GM23248 (cell line): ENCODE measurements at places on chromosomes 13 and 19. TPM values are rescaled to one million over a fixed set of nuclear protein-coding genes. Genes with fewer than 3 reads are reported as not detected.

- DNase-seq, result no peak
- H3K4me3 ChIP-seq, result no peak overlapping the region
- no peaks in the 10 kb centered on the region for H3K27me3 ChIP-seq
Observed at GRCh38 chr13:71935166-71935840, 68.3 kb upstream of the DACH1 start.

GRCh38 chr19:18543814-18544475 is 572 bp upstream of the FKBP8 start:
- no peaks in the 10 kb centered on the region for H3K27me3 ChIP-seq
- H3K4me1 ChIP-seq, result peaks cover 16% of the 10 kb centered on the region
- no peaks in the 10 kb centered on the region; the same call in 1 of the 2 replicates for H3K36me3 ChIP-seq
- H3K27ac ChIP-seq, result peak overlapping the region; percentile 28; the same call in 1 of the 2 replicates
- peak; percentile 90 for DNase-seq

- DNase-seq, result no peak
- H3K4me1 ChIP-seq, result no peaks in the 10 kb centered on the region
- no peak overlapping the region for H3K4me3 ChIP-seq
- no peaks in the 10 kb centered on the region for H3K36me3 ChIP-seq
- no peak overlapping the region for H3K27ac ChIP-seq
- no peaks in the 10 kb centered on the region for H3K27me3 ChIP-seq
Observed at GRCh38 chr19:31817971-31818797, 468.9 kb upstream of the TSHZ3 start.

DNA sequence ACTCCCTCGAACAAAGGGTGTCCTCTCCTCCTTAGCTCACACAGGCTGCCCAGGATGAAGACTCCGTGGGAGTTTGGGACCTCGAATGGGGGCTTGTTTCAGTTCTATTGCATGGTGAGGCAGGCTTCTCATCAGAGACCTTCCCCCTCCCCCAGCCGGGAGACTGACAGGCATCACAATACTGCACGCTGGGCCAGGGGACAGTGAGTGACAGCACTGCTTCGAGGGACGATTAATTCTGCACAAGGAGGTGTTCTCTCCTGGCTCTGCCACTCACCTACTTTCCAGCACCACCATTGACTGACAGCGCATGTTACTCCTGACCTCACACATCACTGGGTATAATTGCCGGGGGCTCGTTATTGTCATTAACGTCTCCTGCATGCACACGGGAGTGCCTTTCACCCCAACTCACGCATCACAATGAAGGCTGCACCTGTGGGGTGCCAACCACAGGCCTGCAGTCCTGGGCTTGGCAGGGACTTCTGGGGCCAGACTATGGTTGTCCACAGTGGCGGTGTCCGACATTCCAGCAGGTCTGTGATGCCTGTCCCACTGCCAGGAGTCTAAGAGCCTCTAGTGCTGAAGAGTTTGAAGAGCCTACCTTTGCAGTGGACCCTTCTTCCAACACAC is 412.2 kb upstream of the TSHZ3 start:
- H3K4me1 ChIP-seq, result no peaks in the 10 kb centered on the region
- H3K4me3 ChIP-seq, result no peak overlapping the region
- H3K27ac ChIP-seq, result no peak overlapping the region
- H3K27me3 ChIP-seq, result no peaks in the 10 kb centered on the region

DNA sequence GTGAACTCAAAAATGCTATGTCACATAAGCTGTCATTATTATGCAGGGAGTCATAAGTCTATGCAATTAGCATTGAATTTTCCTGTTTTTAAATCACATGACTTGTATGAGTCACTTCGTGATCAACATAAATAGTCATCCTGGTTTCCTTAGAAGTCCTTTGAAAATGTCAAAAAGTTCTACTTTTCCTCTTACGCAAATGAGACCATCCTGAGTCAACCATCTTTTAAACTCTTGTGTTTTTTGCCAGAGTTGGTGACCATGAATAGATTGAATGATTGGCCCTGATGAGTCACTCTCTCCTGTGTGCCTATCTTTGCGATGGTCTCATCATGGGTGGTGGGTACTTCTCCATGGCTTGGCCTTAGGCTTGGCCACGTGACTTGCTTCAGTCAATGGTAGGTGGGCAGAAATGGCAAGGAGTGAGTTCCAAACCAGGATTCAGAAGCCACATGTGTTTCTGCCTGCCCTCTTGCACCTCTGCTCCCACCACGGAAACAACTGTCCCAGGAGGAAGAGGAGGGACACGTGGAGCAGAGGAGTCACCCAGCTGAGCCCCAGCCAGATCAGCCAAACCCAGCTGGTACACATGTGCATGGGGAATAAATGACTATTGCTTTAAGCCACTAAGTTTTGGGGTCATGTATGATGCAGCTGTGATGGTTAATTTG is 123.5 kb upstream of the CACNA1A start:
- H3K4me3 ChIP-seq, result no peak overlapping the region
- no peaks in the 10 kb centered on the region for H3K36me3 ChIP-seq
- H3K27ac ChIP-seq, result peak overlapping the region; percentile 71
- DNase-seq, result peak; percentile 90
- H3K27me3 ChIP-seq, result no peaks in the 10 kb centered on the region

- no peaks in the 10 kb centered on the region for H3K36me3 ChIP-seq
- peaks cover 91% of the 10 kb centered on the region for H3K27me3 ChIP-seq
- H3K4me1 ChIP-seq, result 0 out of 2 replicates have a peak, but pooled peaks cover 3% of the 10 kb centered on the region
- no peak overlapping the region for H3K27ac ChIP-seq
- peak overlapping the region; percentile 34 for H3K4me3 ChIP-seq
Observed at GRCh38 chr13:99955747-99956472, 15.7 kb downstream of the ZIC5 start.

DNA sequence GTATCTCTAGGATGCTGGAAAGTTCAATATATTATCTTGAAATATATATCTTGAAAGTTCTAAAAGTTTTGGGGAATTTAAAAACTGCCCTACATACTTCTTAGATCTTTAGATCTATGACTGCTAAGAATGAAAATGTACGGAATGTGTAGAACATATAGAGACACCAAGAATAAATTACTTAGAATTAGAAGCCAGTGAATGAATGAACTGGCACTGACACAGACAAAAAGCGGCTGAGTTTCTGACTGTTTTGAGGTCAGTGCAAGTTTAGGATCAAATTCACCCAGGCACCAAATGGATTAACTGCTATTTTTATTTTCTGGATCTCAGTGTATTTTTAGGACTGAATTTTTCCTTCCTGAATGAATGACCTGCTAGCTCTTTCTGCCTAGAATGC is 411.2 kb downstream of the KCTD12 start:
- H3K27ac ChIP-seq, result no peak overlapping the region
- H3K4me3 ChIP-seq, result no peak overlapping the region
- no peaks in the 10 kb centered on the region for H3K36me3 ChIP-seq

- H3K4me3 ChIP-seq, result 0 out of 2 replicates have a peak within 1 kb of the TSS, but pooled peaks have one; percentile 15
- H3K27ac ChIP-seq, result no peak within 1 kb of the TSS
Observed at GRCh38 chr19:56671613-56671994, at the start of gene ZNF835. Gene ZNF835, minus strand, starts transcription at chr19:56671757. Its CDS starts 6,559 bp downstream, at chr19:56665198.

- H3K36me3 ChIP-seq, result peaks cover 17% of the 10 kb centered on the region; the same call in 1 of the 2 replicates
- H3K27me3 ChIP-seq, result no peaks in the 10 kb centered on the region
- H3K4me1 ChIP-seq, result peaks cover 4% of the 10 kb centered on the region; the same call in 1 of the 2 replicates
- DNase-seq, result no peak
- no peak overlapping the region for H3K27ac ChIP-seq
- no peak overlapping the region for H3K4me3 ChIP-seq
Observed at GRCh38 chr19:49881672-49882394, 4.3 kb downstream of the TBC1D17 start.

DNA sequence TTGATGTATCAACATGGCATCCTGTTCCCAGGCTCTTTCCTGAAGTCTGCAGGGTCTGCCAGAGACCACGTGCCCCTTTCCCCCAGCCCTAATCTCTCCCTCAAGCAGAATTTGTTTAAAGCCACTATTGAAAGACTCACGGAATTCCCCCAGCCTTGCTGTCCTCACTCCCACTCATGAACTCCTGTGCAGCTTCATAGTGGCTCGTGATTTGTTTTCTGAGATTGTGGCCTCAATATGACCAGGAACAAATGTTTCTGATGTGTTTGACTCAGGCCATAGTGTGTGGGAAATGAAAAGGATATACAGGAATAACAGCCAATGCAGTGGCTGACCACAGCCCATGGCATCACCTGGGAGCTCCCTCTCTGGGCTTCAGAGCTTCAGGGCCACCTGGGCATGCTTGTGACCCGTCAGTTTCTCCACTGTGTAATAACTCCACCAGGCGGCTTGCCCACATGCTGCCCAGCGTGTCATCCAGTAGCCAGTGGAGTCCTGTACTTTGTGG is 8.1 kb upstream of the SERPINE3 start:
- H3K27ac ChIP-seq, result no peak overlapping the region
- DNase-seq, result no peak
- no peaks in the 10 kb centered on the region for H3K36me3 ChIP-seq
- no peaks in the 10 kb centered on the region for H3K27me3 ChIP-seq
- peaks cover 5% of the 10 kb centered on the region; the same call in 1 of the 2 replicates for H3K4me1 ChIP-seq

DNA sequence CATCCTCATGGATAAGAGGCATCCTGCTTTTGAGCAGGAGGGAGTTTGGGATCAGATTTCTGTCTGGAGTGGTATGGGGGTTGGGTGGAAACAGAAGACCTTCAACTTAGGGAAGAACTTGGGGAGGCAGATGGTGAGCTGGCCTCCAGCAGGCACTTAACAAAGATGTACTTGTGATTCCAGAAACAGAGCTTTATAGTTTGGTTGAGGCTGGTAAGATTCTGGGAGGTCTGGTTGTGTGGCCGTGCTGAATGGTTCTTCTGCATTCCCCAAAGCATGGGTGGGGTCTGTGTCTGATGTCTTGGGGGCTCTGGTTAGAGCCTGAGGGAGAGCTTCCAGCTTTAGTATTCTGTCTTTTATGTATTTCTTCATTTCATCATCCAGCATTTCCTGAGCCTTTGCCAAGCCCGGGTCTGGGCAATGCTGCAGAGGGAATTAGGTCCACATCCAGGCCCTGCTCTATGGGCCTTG is 4.8 kb downstream of the MEGF8 start:
- 0 out of 2 replicates have a peak overlapping the region, but pooled peaks have one; percentile 21 for H3K27ac ChIP-seq
- DNase-seq, result peak; percentile 30
- H3K4me1 ChIP-seq, result peaks cover 5% of the 10 kb centered on the region; the same call in 1 of the 2 replicates
- H3K27me3 ChIP-seq, result no peaks in the 10 kb centered on the region

DNA sequence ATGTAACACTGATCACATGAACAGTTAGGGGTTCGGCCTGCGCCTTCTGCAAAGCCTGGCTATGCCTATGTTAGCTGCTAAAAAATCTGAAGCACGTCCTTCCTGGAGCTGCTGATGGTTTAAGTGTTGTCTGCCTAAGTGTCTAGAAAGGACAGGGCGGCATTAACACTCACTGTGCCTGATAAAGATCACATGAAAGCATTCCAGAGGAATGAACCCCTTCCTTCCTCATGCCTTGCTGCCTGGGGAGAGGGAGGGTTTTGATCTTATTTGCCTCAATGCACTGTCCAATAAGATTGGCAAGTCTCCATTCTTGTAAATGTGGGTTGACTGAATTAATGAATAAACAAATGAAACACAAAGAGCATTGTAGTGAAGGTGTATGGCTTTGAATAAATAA is 5.2 kb downstream of the DOCK9 start:
- no peak overlapping the region for H3K27ac ChIP-seq
- H3K4me1 ChIP-seq, result peaks cover 31% of the 10 kb centered on the region
- no peak overlapping the region for H3K4me3 ChIP-seq
- H3K36me3 ChIP-seq, result no peaks in the 10 kb centered on the region
- DNase-seq, result peak; percentile 57

- H3K27me3 ChIP-seq, result no peaks in the 10 kb centered on the region
- no peaks in the 10 kb centered on the region for H3K4me1 ChIP-seq
- DNase-seq, result peak; percentile 43
- H3K36me3 ChIP-seq, result no peaks in the 10 kb centered on the region
- no peak overlapping the region for H3K27ac ChIP-seq
Observed at GRCh38 chr19:1952635-1953034, 11.7 kb downstream of the CSNK1G2 start.

- H3K36me3 ChIP-seq, result no peaks in the 10 kb centered on the region
- H3K27me3 ChIP-seq, result no peaks in the 10 kb centered on the region; the same call in 1 of the 2 replicates
- DNase-seq, result no peak
- H3K27ac ChIP-seq, result no peak overlapping the region
- H3K4me3 ChIP-seq, result no peak overlapping the region
Observed at GRCh38 chr13:113792236-113792770, 33.3 kb downstream of the TMEM255B start.

DNA sequence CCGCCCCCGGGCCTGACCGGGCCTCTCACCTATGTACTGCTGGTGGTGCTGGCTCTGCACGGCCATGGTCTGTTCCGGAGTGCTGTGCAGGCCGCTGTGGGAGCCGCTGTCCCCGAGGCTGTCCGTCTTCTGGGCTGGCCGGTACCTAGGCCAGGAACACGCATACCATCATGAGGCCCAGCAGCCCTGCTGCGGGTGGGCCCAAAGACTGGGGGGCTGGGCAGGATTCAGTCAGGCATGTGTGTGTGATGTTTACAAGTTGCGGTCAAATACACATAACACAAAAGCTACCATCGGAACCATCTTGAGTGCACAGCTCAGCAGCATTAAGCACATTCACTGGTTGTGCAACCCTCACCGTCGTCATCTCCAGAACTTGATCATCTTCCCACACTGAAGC is 32.2 kb upstream of the RANBP3 start:
- no peak overlapping the region for H3K4me3 ChIP-seq
- no peak overlapping the region for H3K27ac ChIP-seq
- H3K27me3 ChIP-seq, result no peaks in the 10 kb centered on the region
- DNase-seq, result no peak
- no peaks in the 10 kb centered on the region for H3K36me3 ChIP-seq

DNA sequence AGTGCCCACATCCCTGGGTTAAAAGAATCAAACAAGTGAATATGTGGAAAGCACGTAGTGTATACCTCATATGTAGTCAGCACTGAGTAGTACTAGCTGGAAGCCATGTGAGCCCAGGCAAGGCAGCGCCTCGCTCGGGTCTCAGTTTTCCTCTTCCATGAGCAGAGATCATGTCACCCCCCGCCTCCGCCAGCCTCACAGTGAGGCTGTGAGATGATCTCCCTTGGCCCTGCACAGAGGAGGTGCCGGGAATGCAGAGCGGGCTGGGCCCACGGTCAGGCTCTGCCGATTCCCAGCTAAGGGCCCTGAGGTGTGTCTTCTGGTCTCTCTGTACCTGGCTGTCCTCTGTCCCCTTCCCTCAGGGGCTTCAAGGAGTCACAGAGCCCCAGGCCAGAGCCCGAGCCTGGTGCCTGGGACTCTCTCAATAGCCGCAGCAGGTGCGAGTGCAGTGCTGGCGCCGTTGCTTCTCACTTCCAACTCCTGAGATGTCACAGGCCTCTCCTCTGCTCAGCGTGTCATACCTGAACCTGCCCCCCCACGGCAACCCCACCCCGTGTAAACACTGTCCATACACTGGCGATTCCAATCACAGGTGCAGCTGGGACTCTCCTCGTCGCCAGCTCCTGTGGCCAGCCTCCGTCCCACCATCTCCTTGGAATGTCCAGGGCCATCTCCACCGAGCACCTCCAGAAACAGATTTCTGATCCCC is 26.9 kb downstream of the DPF1 start:
- H3K27me3 ChIP-seq, result no peaks in the 10 kb centered on the region
- no peaks in the 10 kb centered on the region for H3K4me1 ChIP-seq
- no peak overlapping the region for H3K4me3 ChIP-seq
- DNase-seq, result no peak
- no peaks in the 10 kb centered on the region for H3K36me3 ChIP-seq

Gene SPART
- total RNA-seq, result 77.1 and 82.4 TPM in 2 replicates

Gene OXGR1
- not detected in 2 replicates for total RNA-seq

Gene GTF2F1
- 43.3 and 48.7 TPM in 2 replicates for total RNA-seq

Gene TMEM145
- not detected in 2 replicates for total RNA-seq

Gene KCNK6
- total RNA-seq, result 12.1 and 13.7 TPM in 2 replicates

Gene DCT
- total RNA-seq, result not detected in 2 replicates

Gene MCF2L
- not detected in 2 replicates for total RNA-seq

Gene SGCG
- 2.9 and 5.8 TPM in 2 replicates for total RNA-seq

Gene APC2
- total RNA-seq, result 0.11 TPM in 1 of 2 replicates, not detected in the other

Gene RPS19
- 296 and 881 TPM in 2 replicates for total RNA-seq

Gene PEAK3
- not detected in 2 replicates for total RNA-seq
